Stimulated activated CD8-positive, alpha-beta memory T cell treated with anti-CD3 and anti-CD28 coated beads, Interleukin-15, amount 100 ng/mL, for 48 hours (primary cell): ENCODE measurements at places on chromosomes 5 and 9.

DNA sequence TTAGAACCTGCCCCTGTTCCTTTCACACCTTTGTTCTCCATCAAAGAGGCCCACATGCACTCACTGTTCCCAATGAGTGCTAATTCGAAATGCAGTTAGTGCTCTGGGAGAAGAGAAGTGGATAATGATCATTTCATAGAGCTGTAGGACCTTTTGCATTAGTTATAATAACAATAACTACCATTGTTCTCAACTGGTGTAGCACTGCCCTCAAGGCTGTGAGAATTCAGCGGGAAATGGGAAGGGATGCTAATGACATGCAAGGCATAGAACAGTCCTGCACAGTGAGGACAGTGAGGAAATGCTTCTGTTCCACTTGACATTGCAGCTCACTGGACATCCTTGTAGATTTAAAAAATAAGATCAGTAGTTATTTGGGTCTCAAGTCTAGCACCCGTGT, 187.4 kb downstream of the FBXL7 start:
- no peak for DNase-seq

DNA sequence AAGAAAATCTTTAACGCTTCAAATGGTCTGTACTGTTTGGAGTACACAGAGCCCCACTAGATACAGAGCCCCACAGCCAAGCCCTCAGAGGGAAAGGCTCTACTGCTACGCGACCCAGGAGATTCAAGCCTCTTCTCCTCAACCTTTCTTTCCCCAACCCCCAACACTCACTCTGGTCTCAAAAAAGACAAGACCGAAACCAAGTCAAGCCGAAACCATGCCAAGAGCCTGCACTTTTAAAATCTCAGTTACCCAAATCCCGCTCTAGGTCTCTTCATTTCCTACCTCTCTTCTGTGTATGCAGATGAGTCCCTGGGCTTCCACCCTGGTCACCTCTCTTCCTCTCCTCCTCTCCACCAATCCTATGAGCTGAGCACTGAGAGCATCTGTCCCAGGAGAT, 31.9 kb downstream of the BARHL1 start:
- DNase-seq = no peak

DNA sequence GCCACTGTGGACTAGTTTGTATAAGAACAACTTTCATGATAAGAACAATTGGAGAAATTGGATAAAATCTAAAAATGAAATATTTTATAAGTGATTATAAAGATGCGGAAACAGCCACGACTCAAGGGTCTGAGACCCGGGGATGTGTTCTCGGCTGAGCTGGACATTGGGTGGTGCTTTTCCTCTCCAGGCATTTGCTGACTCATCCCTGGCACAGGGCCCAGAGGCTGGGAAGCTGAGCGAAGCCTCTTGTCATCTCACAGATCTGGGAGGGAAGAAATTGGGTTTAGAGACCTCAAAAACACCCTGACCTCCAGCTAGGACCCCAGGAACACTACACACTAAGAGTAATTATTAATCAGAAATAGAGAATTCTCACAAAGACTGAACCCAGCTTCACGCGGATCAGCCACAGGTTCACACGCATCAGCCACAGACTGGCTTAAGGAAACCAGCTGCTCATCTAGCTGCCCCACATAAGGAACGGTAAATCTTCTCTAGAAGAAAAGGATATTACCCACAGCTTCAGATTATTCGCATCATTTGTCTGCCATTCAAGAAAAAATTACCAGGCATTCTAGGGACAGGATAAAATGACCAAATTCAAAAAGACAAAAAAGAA, 2.8 kb upstream of the OR2V1 start:
- DNase-seq = no peak

GRCh38 chr5:79050498-79050897, 19.0 kb downstream of the DMGDH start:
- no peak for DNase-seq

GRCh38 chr9:107144475-107144874, 138.6 kb upstream of the RAD23B start:
- no peak for DNase-seq

DNA sequence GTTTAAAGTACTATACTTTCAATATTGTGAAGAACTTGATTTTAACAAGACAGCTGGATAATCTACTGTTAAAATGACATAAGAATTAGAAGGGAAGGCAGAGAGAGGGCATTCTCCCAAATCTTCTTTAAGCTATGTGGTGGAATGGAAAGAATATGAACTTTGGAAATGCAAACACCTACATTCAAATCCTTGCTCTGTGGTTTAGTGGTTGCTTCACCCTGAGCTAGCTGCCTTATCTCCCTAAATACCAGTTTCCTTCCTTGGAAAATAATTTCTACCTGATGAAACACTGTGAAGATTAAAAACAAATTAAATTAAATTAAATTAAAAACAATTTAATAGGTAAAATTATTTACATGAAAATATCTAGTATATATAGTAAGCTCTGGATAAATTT, 98.5 kb downstream of the GPR21 start:
- no peak for DNase-seq

DNA sequence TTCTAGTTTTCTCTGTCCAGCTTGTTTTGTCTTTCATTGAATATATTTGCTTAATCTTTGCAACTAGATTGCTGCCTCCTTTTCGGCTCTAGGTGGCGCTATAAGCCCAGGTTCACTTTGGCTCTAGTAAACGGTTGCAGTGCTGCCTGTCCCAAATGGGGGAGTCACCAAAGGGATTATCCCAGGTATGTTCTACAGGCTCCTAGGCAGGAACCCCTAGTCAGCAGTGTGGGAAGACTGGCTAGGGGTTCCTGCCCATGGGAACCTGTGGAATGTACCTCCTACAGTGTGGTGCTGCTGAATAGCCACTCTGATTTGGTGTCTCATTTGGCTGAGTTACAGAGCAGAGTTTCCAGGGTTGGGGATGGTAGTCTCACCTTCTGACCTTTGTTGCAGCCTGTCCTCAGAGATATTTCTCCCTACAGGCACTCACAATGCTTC, 85.2 kb downstream of the ARSB start:
- DNase-seq = no peak

DNA sequence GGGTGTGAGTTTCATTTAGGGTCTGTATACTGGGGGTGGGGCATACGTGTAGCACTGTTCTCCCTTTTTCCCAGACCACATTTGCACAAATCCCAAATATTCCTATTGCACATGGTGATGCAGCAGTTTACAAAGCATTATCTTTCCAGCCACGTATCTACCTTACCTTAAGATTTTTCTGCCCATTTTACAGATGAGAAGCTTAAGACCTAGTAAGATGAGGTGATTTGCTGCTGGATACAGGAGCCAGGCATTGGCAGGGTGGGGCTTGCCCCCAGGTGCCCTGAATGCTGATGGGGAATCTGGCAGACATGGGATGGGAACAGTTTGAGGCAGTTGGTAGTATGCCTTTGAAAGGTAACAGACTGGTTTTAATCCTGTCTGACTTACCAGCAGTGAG, 12.5 kb downstream of the LHX2 start:
- DNase-seq = no peak

DNA sequence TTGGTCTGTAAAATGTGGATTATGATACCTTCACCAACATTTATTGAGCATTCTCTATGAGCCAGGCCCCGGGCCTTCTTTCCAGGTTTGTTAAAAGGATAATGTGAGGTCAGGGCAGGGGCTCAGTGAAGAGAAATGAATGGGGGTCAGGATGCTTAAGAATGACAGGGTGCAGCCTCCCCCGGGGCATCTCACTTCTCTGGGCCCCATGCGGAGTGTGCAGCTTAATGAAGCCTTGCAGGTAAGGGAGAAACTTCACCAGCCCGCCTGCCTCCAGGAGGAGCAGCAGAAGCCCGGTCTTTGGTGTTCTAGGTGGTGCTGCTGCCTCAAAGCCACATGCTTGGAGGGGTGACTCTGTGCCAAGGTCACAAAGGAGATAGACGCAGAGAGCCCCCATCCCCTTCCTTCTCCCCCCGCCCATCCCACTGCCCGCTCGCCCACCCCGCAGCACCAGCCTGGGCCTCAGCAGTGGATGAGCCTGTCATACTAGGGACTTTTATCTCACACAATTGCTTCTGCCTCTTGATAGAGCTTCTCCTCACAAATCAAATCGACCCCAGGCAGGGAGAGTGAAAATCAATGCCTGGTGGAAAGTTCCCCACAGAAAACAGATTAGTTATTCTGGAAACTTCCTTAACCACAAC, 244.8 kb downstream of the PBX3 start:
- DNase-seq = no peak

DNA sequence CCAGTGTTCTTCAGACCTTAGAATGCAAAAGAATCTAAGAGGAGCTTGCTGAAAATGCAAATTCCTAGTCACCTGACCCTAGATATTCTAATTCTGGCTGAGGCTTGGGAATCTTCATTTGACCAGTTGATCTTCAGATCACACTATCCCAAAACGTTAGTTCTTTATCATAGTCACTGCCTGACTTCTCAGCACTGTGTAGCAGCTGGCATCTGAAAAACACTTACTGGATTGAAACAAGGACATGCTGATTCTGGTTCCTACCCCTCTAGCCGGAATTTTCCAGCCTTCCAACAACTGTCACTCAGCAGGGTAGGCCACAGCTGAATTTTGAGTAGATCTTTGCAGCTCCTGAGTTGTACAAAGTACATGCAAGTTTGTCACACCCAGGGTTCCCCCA, 72.2 kb downstream of the EBF1 start:
- DNase-seq = no peak

GRCh38 chr5:135881819-135882218, 13.8 kb downstream of the IL9 start:
- no peak for DNase-seq

- no peak for DNase-seq
These were observed 186.1 kb downstream of the SMC2 start for GRCh38 chr9:104280178-104280560.

GRCh38 chr9:81535542-81536241, 153.7 kb downstream of the TLE1 start:
- DNase-seq = no peak

- no peak for DNase-seq
These were observed 160.0 kb downstream of the RMI1 start for GRCh38 chr9:84140535-84141101.

- peak; percentile 61 for DNase-seq
These were observed 7.5 kb downstream of the OR1K1 start for GRCh38 chr9:122807271-122807900.

GRCh38 chr9:71769175-71770161, 1.2 kb upstream of the CEMIP2 start:
- DNase-seq = peak; percentile 64

GRCh38 chr9:127186806-127187205, 64.4 kb upstream of the ANGPTL2 start:
- no peak for DNase-seq

GRCh38 chr9:79644601-79645000, 72.8 kb downstream of the TLE4 start:
- no peak for DNase-seq

DNA sequence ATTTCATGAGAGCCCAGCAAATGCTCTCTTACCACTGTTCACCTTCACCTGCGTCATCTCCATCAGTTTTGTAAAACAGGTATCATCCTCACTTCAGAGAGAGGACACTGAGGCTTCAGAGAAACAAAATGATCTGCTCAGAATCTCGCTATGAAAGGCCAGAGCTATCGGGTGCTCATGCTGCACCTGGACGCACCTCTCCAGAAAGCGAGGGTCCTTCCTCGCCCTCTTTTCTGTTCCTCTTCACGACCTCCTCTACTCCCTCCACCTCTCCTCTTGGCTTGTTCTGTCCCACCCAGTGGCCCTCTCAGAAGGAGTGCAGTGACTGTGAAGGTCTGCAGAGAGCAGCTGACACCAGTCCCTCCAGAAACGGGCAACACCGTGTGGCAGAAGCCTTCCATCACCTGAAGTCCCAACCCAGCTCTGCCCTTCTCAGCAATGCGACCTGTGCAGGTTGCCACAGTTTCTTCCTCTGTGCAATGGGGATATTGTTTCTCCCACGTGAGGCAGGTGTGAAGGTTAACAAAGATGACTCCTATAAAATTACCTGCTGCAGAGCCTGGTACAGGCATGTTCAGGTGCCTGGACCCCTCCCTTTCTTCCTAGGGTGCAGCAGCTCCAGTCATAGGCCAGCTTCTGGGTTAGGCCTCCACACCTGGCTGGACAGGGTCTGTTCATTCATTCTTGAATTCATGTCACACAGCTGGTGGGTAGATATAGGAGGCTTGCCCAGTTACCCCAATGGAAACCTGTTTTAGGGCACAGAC, 45.3 kb upstream of the ANGPTL2 start:
- DNase-seq = no peak

- no peak for DNase-seq
These were observed 620.5 kb downstream of the IRX1 start for GRCh38 chr5:4216142-4216541.

GRCh38 chr5:80759866-80760577, 105.2 kb upstream of the DHFR start:
- peak; percentile 18 for DNase-seq

GRCh38 chr5:110268985-110269384, 457.5 kb downstream of the TMEM232 start:
- DNase-seq = no peak

DNA sequence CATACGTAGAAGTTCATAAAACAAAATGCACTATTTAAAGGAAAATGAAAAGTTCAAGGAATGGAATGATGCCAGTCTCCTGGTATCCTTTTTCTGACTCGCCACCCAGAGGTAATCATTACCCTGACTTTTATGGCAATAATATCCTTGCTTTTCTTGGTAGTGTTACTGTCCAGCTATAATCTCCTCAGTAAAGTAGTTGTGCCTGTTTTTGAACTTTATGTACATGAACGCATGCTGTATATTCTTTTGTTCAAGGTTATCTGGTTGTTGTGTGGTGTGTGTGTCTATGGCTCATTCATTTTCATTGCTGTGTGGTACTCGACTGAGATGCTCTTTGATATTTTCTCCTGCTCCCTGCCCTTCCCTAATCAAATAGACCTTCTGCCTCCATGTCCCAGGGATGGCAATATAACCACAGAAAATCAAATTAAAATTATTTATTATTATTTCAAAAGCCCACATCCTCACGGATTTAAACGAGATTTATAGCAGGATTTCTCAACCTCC, 29.2 kb upstream of the FBP1 start:
- DNase-seq = no peak

GRCh38 chr5:32339198-32339597, 26.5 kb upstream of the MTMR12 start:
- DNase-seq = no peak

DNA sequence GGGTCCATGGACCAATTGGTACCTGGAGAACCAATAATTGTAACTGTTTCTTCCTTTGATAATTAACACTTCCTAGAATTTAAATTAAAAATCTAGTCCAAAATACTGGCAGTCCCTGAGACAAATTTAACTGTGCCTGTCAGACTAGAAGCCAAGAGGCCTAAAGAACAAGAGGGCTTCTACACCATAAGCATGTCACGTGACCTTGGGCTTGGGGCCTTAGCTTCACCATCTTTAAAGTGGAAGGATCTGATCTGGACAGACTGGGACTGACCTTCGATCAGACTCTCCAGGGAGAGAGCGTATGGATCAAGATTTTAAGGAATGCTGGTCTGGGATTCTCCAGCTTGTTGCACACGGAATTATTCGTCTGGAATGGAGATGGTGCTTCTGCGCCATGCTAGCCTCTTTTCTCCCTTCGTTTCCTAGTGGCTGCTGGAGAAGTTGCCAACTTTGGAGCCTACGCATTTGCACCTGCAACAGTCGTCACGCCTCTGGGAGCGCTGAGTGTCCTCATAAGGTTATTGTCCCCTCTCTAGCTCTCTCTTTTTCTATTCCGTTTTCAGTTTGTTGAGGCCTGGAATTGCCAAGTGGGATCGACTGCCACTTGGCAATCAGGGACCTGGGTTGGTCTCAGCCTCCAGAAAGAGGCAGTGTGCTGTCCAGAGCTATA, 8.4 kb downstream of the NIPAL4 start:
- no peak for DNase-seq

- DNase-seq = no peak
These were observed 150.2 kb upstream of the CCDC152 start for GRCh38 chr5:42606464-42606869.
